Ovary (tissue), 10 donors: ENCODE measurements at places on chromosomes 7 and 10. TPM values are rescaled to one million over a fixed set of nuclear protein-coding genes. Genes with fewer than 3 reads are reported as not detected.

DNA sequence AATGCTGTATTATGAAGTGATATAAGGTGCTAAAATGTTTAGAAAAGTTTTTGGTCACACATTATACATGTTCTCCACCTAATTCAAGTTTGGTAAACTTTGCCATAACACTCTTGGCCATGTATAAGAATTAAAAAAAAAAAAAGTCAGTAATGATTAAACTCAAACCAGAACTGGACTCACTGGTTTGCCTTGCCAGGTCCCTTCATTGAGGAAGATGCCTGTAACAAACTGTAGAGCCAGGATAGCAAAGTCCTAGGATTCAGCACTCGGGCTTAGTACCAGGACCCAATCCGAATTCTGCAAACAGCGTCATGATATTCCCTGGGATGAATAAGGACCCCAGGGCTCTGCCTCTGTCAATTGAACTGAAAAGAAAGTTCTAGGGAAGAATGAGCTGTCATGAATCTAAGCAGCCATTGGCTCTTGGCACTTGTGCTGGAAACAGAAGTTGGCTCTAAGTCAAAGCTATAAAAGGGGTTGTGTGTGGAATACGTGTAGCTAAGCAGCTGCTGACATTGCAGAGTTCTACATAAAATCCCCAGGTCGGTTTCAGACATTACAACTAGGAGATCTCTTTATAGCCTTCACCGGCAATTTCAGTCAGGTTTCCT is 216.9 kb downstream of the C7orf25 start:
- no peaks in the 10 kb centered on the region for H3K36me3 ChIP-seq
- no peak overlapping the region for H3K27ac ChIP-seq
- no peaks in the 10 kb centered on the region for H3K4me1 ChIP-seq
- H3K27me3 ChIP-seq = no peaks in the 10 kb centered on the region
- DNase-seq = no peak

Gene REEP3
- 29.6 TPM for total RNA-seq

Gene LIPA
- 94.6 TPM for total RNA-seq

GRCh38 chr10:126256864-126257263 is 131.4 kb downstream of the ADAM12 start:
- DNase-seq = no peak
- H3K4me1 ChIP-seq = peaks cover 15% of the 10 kb centered on the region
- H3K36me3 ChIP-seq = no peaks in the 10 kb centered on the region
- H3K27ac ChIP-seq = no peak overlapping the region
- H3K4me3 ChIP-seq = no peak overlapping the region
